ENCODE measurements at places on chromosomes 13 and 19.
A peak's percentile ranks its signal among the peaks of the same experiment; 100 is the strongest.

DNA sequence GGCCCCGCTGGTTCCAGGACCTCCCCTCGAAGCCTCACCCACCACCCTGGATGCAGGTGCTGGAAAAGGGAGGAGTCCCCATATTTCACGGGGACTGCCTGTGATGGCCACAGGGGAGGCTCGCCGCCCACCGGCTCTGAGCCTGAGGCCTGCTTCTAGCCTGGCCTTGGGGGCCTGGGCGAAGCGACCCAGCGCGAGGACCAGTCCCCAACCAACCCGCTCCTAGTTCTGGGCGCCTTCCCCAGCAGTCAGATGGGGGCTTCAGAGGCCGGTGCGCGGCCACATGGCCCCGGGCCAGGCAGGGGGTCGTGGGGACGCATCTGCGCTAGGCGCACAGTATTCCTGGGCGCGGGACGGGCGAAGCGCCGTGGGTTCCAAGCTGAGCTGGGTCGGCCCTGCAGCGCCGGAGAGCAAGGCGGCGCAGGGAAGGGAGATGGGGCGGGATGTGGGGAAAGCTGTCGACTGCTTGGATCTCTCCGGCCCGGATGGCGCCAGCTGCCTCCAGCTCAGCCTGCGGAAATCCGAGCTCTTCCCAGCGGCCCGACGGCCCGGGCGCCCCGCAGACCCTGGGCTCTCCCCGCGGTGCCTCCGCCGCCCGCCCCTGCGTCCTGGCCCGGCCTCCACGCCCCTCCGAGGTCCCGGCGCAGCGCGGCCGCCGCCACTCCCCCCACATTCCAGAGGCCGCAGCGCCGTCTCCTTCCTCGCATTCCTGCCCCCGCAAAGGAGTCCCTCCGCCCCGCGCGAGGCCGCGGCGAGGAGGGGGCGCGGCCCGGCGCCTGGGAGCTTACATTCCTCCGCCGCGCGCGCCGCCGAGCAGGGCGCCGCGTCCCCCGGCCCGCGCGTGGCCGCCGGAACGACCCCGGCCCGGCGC is at the start of gene WTIP:
Gene WTIP, plus strand, starts transcription at position 788 of the 871 bp plus-strand sequence. CDS start 217 bp downstream, outside the sequence.
- DNase-seq, result peak; percentile 19

DNA sequence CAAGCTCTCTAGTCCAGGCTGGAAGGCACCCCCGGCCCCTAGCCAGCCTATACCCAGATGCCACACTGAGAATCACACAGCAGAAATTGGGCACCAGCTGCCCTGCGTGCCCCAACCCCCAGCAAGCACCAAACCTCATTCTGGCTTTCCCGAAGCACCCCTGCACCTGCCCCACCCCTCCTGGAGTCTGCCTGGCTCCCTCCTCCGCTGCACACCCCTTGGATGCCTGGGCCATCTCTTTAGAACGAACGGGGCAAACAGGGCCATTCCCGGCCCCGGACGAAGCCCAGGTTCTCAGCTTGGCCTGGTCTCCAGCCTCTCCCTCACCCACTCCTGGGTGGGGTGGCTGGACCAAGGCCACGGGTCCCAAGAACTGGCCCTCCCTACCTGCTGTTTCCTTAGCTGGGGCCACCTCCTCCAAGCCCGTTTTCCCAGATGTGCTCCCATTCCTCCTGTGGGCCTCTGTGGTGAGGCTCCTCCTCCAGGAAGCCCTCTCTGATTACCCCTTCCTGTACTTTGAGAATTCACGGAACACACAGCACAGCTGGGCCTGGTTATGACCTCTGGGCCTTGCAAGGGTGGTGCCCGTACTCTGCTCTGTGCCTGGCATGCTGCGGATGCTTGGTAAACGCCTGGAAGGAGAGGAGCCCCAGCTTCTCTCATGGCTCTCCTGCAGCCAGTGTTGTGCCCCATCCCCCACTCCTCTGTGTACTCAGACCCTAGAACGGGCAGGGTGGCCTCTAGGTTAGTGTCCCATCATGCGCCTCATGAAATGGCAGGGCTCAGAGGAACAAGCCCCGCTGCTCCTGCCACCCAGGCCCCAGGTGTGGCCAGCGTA is 21.4 kb downstream of the CEBPG start:
- DNase-seq, result no peak

DNA sequence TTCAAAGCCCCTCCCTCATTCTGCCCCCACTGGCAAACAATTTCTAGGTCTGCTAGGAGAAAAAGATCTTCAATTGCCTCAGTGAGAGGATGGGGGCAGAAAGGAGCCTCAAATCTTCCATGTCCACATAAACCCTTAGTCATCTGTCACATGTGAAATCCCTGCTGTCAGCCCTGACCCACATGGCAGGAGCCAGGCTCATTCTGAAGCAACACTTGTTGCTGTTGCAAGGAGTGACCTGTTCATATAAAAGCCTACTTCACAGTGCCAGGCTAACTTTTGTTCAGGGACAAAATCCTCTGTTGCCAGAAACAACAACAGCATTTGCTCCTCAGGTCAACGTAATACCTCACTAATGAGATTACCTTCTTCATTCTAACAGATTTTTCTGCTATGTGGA is 70.5 kb downstream of the IRS2 start:
- peak; percentile 22 for DNase-seq

DNA sequence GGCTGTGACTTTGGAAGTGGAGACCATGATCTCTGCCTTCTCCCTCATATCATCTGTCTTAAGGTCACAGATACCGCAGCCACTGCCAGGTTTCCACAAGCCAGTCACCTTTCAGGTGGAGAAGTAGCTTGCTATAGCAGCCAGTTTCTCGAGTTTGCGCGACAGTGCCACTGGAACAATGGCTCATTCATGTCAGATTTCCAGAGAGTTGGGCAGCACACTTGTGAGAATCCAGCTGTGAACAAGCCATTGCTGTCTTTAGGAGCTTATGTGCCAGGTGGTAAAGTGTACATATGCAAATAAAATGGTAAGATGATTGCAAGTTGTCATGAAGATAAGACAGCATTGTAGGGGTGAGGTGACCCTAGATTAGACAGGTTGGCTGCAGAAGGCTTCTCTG is 22.3 kb downstream of the GARRE1 start:
- no peak for DNase-seq

DNA sequence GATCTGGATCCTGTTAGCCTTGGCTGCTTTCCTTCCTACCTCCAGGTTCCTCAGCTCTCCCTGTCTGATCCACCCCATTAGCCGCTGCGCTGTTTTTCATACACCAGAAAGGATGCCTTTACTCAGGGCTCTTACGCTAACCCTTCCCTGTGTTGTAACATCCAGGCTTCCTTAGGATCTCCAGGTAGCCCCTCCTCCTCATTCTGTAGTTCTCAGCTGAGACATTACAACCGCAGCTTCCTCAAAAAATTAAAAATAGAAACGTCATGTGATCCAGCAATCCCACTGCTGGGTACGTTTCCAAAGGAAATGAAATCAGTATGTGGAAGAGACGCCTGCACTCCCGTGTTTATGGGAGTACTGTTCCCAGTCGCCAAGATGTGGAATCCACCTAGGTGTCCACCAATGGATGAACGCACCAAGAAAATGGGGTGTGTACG is 18.4 kb upstream of the MYADM start:
- DNase-seq, result no peak

GRCh38 chr19:50982186-50982585 is 1.5 kb downstream of the KLK7 start:
- no peak for DNase-seq

DNA sequence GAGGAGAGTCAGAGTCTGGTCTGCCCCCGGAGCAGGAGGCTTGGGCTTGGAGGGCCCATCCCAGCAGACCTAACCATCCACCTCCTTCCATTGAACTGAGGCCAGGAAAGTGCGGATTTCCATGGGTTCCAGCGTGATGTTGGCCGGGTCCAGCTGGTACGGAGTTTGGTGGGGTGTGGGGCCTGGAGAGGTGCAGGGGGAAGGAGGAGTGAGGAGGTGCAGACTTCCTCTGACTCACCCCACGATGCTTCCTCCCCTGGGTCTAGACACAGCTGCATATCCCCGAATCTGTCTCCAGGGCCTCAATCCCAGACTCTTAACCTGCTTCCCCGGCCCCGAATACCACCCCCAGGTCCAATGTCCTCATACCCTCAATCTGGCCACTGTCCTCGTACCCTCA is 20.0 kb downstream of the MAN2B1 start:
- no peak for DNase-seq

DNA sequence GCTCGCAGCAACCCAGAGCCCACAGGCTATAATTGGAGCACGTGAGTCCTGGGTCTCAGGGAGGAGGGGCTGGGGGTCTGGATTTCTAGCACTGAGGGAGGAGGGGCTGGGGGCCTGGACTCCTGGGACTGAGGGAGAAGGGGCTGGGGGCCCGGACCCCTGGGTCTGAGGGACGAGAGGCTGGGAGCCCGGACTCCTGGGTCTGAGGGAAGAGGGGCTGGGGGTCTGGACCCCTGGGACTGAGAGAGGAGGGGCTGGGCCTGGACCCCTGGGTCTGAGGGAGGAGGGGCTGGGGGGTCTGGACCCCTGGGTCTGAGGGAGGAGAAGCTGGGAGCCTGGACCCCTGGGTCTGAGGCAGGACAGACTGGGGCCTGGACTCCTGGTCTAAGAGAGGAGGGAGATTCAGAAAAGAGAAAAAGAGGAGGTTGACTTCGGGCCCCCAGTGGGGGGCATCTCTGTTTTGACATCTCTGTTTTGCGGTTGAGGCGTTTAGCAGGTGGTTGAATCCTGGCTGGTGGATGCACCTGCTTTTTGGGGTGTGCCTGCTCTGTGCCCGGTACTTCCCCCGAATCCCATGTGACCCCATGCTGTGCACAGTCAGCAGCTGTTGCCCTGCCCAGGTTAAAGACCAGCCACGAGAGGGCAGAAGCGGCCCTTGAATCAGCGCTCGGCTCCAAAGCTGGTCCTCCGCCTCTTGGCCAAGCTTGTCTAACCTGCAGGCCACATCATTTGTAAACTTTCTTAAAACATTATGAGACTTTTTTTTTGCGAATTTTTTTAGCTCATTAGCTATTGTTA is 10.5 kb downstream of the PVR start:
- peak; percentile 64 for DNase-seq

GRCh38 chr13:103757361-103757760 is 691.1 kb upstream of the SLC10A2 start:
- no peak for DNase-seq

DNA sequence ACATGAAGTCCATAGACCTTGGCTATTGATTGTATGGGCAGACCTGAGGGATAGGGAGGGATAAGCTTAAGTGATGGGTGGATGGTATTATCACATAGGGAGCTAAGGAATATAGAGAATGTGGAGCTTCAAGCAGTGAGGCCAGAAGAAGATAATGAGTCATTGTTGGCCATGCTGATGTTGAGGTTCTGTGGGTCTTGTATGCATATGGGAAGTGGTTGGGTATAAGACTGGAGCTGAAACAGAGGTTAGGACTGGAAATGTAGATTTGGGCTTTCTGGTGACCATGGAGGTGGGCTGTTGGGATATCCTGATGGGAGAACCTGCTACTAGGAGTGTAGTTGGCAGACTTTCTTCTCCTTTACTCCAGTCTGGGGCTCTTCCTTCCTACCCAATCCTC is 73.7 kb upstream of the TSC22D1 start:
- no peak for DNase-seq

DNA sequence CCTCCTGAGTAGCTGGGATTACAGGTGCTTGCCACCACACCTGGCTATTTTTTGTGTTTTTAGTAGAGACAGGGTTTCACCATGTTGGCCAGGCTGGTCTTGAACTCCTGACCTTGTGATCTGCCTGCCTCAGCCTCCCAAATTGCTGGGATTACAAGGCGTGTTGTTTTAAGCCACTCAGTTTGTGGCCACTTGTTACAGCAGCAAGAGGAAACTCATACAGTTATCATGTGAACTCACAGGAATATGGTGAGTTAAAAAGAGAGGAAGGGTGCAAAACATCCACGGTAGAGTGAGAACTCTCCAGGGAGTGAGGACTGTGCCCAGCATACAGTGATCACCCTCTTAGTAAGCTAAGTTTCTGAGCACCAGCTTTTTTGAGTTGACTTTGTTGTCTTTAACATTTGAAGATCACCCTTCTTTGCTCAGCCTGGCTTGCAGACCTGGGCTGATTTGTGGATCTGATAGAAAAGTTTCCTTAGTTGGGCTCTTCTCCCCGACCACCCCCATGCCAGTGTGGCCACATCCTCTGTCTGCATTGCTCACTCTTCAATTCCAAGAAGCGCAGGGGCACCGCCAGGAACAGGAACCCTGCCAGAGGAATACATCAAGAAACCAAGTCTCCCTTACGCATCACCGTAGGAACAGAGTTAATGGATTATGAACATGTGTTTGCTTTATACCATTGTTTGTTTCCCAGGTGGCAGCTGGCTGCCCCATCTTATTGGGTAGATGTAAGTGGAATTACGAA is 16.0 kb downstream of the ALOX5AP start:
- DNase-seq, result no peak

- DNase-seq, result no peak
These were observed 835 bp downstream of the RSPH6A start for GRCh38 chr19:45814166-45814780.

DNA sequence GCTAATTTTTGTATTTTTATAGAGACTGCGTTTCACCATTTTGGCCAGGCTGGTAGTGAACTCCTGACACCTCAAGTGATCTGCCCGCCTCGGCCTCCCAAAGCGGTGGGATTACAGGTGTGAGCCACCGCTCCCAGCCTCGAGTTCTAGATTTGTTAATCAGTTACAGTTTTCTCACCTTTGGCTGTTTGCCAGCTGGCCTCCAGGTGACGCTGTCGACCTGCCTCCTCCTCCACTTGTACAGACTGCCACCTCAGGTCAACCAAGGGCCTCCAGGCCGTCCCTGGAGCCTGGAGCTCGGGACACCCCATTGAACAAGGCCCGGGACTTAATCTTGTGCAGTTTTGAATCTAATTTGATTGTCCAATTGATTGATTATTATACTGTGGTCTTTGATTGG is 45.5 kb downstream of the IER2 start:
- DNase-seq, result peak; percentile 4

DNA sequence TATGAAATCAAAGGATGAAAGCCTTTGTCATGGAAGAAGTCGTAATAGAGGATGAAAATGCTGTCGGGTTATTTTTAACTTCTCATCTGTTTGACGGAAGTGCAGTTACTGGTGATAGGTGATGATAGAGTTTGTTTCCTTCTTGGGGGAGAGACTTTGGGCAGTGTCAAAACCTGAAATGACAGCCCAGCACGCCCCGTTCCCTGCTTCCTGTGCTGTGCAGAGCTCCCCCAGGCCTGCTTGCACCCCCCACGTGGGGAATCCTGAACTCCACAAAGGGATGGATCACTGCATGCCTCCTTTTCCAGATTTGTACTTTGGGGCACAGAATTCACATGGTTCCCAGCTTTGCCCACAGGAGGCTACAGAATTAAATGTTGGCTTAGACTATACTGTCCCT is 102.7 kb downstream of the ATP11A start:
- no peak for DNase-seq

DNA sequence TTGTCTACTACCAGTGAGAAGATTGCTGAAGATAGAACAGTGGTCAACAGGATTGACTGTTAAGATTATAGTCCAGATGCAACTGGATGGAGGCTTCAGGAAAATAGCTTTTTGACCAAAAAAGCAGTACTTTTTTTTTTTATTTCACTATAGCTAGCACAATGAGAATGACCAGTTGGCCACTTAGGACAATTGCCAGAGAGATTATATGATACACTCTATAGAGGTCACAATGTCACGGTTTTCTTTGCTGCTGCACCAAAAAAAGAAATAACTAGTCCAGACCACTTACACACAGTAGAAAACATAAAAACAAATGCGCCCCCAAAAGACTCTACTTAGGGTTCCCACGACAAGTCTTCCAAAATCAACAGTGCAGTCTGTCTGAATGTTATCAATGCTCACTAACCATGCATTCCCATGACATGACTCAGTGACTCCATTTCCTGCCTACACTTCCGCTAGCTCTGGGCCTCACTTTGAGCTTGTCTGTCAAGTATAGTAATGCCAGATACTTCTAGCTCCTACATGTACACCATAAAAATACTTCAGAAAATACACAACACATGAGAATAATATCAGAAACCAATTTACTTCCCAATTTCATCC is 209.1 kb upstream of the STARD13 start:
- peak; percentile 39 for DNase-seq
